HS-5 (cell line): ENCODE measurements at places on chromosomes 6 and 20.

DNA sequence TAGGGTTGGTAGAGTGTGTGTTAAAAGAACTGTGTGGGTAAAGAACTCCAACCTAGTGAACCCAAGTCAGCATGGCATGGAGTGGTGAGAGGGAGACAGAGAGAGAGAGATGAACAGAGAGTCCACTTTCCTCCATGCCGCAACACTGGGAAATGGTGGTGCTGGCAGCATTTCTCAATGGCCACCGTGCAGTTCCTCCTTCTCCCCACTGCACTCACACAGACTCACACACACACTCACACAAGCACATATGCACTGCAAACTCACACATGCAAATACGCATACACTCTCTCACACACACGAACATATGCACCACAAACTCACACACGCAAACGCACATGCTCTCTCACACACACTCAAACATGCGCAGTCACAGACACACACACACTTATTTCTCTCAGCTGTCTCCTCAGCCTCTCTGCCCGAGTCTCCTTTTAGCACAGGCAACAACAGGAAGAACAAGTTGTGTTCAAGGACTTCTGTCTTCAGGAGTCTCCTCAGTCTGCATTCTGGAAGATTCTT is 66.5 kb upstream of the LY86 start:
- no peak for DNase-seq

GRCh38 chr20:1195226-1195625 is 8.0 kb upstream of the C20orf202 start:
- DNase-seq, result no peak

- no peak for DNase-seq
These were observed 3.6 kb upstream of the TAAR8 start for GRCh38 chr6:132548746-132549463.

DNA sequence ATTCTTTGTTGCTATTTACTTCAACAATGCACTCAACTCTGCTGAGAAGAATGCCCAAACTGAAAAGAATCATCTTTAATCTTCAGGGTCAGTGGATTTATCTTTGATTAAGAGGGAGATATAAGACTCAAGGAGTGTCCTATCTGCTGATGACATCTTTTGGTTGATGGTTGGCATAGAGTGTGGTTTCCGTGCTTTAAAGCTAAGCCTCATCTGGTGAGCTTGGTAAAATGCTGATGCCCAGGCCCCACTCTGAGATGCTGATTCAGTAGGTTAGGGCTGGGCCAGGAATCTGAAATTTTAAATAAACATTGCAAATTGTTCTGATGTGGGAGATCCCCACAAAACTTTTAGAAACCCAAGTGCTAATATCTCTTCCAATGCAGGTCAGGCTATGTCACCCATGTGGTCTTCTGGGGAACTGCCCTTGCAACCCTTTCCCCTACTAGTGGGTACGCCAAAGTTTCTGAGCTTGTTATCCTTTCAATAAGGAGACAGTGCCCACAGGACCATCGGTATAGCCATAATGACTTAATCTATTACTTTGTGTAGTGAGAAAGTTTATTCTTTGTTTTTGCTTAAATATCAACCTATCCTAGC is 68.5 kb upstream of the ARMH2 start:
- DNase-seq, result no peak
